Right lobe of liver (tissue), 6 donors: ENCODE measurements at places on chromosomes 11 and 22. TPM values are rescaled to one million over a fixed set of nuclear protein-coding genes. Genes with fewer than 3 reads are reported as not detected.
A peak's percentile ranks its signal among the peaks of the same experiment; 100 is the strongest.

- DNase-seq = no peak
These were observed 7.7 kb downstream of the YWHAH start for GRCh38 chr22:31952094-31952401.

DNA sequence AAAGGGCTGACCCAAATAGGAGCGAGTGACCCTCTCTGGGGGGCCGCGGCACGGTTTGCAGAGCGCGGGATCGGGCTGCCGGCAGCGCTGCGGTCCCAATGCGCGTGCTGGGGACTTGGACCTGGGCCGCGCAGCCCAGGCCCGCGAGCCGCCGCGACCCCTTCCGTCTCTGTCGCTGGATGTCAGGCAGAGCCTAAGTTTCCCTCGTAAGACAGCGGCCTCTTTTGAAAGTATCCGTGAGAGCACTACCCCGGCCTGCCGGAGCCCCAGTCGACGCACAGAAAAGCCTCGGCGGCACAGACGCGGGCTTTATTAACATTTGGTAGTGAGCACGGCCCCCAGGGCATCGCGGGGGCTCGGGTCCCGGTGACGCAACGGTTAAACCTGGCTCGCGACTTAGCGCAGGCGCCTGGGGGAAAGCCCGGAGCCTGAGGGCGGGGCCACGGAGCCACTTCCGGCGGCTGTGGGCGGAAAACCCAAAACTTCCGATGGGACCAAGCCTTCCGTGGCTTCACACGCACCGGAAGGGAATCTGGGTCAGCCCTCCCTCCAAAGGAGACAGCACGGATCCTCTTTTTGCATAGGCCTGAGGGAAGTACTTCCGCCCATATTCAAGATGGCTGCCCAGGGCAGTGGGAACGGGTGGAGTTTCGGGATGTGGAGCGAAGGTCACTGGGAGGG is 14.8 kb downstream of the BAD start:
- DNase-seq = peak; percentile 99

GRCh38 chr22:42190274-42190673 is 59.7 kb upstream of the CYP2D6 start:
- no peak for DNase-seq

- no peak for DNase-seq
These were observed 4.7 kb downstream of the C11orf52 start for GRCh38 chr11:111923351-111923788.

DNA sequence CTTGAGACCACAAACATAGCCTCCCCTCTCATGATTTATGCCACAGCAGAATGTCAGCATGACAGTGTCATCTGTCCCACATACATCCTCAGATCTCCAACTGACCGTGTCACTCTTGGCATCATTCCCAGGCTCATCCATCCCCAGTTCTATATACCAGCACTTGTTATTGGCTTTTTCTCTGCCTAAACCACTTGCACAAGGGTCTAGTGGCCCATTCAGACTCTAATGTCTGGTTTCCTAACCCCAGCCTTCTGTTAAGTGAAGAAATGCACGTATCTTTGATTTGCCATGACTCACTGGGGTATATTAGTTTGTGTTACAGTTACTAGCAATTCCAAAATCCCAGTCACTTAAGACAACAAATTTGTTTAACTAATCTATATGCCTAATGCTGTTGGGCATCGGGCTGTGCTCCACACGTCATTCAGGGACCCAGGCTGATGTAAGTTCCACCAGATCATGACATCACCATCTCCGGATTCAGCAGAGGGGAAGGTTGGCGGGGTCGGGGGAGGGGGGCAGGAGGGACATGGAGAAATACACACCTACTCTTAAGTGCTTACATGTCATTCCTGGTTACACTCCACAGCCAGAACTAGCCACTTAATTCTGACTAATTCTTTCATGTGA is 517.4 kb downstream of the BUD13 start:
- no peak for DNase-seq

- no peak for DNase-seq
These were observed 53.5 kb upstream of the MYEOV start for GRCh38 chr11:69240332-69241074.

GRCh38 chr22:20647586-20648305 is 126.2 kb upstream of the SERPIND1 start:
- no peak for DNase-seq

- no peak for DNase-seq
These were observed 47.0 kb downstream of the YAP1 start for GRCh38 chr11:102157219-102157618.

- DNase-seq = no peak
These were observed 35.0 kb downstream of the SGSM3 start for GRCh38 chr22:40405178-40406062.

DNA sequence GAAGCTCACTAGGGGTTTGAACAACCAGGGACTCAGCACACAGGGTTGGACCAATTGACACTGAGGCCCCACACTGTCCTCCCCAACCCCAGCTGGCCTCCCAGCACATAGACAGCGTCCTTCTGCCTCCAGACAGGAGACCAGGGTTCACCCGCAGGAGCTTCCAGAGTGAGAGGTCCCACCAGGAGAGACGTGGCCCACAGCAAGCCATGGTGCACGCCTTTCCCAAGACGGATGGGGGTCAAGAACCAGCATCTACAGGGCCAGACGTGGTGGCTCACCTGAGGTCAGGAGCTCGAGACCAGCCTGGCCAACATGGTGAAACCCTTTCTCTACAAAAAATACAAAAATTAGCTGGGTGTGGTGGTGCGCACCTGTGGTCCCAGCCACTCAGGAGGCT is 12.1 kb upstream of the SIGIRR start:
- no peak for DNase-seq

DNA sequence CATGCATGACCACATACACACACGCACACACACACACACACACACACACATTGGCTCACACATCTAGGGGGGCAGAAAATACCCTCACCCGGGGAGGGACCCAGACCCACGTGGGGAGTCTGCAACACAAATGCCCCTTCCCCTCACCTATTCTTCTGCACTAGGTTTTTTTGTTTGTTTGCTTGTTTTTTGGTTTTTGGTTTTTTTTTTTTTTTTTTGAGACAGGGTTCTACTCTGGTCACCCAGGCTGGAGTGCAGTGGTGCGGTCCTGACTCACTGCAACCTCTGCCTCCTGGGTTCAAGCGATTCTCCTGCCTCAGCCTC is 28.4 kb downstream of the WEE1 start:
- DNase-seq = no peak

GRCh38 chr11:70540196-70540595 is 141.9 kb downstream of the CTTN start:
- peak; percentile 42 for DNase-seq

DNA sequence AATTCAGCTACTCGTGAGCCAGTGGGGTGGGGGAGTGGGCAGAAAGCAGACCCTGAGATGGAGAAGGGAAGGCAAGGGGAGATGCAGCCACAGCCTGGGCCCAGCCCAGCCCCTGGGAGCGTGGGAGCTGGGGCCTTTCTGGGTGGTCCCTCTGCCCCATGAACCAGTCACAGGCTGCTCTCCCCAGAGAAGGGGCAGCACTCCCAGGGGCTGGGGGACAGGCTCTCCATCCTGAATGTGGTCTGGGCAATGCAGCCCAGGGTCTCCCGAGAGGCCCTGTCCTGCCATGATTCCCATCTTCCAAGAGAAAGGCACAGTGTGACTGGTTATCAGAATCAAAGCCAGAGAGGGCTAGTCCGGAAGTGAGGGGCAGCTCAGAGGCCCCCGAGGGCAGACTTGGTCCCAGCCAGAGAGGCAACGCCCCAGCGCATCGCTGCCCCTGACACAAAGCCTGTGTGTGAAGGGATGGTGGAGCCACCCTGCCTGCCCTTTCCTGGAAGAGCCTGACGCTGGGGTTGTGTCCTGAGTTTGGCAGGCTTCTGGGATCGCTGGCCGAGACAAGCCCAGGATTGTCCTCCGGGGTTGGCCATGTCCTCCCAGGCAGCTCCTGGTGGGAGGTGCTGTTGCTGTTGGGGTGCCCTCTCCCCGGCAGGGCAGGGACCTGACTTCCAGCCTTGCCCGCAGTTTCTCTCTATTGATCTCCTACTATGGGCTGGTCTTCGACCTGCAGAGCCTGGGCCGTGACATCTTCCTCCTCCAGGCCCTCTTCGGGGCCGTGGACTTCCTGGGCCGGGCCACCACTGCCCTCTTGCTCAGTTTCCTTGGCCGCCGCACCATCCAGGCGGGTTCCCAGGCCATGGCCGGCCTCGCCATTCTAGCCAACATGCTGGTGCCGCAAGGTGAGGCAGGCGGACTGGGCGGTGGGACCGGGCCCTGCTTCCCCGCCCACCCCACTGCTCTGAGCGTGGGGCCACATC is 23.8 kb upstream of the SLC22A12 start:
- DNase-seq = no peak

GRCh38 chr11:1791912-1792311 is 28.2 kb upstream of the CTSD start:
- DNase-seq = no peak

- no peak for DNase-seq
These were observed 282.4 kb downstream of the C11orf87 start for GRCh38 chr11:109704432-109704831.

- DNase-seq = peak; percentile 15
These were observed 362.0 kb downstream of the TBC1D22A start for GRCh38 chr22:47124451-47124881.

- DNase-seq = no peak
These were observed 979 bp upstream of the MOGAT2 start for GRCh38 chr11:75716659-75717058.

DNA sequence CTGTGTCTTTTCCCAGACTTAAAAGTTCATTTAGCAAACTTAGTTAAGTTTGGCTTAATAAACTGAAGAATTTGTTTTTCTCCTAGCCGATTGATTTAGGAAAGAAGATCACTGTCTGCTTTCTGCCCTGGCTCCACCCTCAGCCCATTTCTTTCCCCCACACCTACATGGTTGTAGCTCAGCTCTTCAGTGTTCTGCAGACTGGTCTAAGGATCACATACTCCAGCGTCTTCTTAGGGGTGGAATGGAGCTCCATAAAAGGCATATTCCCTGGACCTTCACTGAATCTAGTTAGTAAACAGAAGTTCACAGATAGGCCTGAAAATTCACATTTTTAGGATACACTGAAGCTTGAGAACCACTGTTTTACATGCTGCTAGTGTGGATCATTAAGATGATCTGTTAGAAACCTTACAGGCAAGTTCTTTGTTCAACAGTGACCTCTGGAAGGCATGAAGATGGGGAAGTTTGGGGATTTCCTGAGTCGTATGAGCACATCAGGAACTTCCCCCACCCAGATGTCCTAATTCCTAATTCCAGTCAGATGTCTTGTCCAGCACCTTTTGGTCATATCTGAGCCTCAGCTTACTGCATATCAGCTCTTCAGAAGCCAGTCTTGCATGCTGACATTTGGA is 16.8 kb downstream of the PIWIL4 start:
- no peak for DNase-seq

- DNase-seq = no peak
These were observed 333.3 kb downstream of the TTC28 start for GRCh38 chr22:28346308-28346707.

- no peak for DNase-seq
These were observed 5.2 kb upstream of the ARRB1 start for GRCh38 chr11:75356613-75357012.

DNA sequence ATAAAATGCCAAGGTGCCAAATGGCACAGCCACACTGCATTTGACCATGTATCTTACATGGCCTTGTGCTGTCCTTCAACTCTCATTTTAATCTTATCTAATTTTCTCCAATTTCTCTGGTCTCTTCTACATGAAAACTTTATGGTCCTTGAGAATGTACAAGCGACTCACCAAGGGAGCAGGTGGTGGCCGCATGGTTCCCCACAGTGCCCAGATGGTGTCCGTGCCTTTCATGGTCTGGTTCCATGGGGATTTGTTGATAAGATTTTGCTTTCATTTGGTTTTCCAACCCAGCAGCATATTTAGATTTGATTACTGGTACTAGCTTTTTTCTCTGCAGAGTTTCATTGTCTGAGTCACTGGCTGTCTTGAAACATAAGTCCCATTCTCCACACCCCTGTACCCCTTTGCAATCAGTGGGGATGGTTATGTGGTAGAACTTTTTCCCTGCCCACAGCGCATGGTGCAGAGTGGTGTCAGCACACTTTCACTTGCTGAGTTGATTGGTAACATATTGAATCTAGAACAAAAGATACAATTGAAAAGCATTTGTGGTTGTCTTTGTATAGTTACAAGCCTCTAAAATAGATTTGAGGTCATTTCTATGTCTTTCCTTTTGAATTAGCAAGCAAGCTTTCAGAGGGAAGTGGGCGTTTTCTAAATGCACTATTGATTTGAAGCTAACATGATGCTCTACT is 24.1 kb downstream of the ZNRF3 start:
- DNase-seq = no peak

DNA sequence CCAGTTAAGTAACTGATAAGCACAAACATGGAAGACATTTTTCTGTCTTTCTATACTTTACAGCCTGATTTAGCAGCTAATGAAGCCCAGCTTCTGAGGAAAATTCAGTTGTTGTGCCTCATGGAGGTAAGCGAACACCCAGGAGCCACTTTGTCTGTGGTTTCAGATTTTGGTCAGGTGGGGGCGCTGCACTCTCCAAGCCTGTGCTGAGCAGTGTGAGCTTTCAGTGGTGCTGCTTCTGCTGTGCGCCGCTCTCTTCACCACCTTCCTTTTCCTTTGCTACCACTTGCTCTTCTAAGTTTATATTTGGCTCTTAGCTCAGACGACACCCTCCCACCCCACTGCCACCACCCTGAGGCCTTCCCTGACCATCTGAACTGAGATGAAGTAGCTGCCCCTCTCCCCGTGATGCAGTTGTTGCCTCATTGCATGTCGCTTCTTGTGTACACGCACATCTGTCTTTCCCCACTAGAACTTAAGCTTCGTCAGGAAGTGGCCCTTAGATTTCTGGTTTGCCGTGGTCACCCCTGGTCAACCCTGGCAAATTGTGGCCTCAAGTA is 14.0 kb downstream of the PSMD13 start:
- DNase-seq = no peak

- no peak for DNase-seq
These were observed 153.4 kb downstream of the CCDC34 start for GRCh38 chr11:27209562-27210005.

The ARHGAP42 gene
- 13.9 TPM for total RNA-seq

The OOSP3 gene
- total RNA-seq = not detected

The DNAJB7 gene
- not detected for total RNA-seq

The CCDC117 gene
- 17.7 TPM for total RNA-seq

The OR8G5 gene
- not detected for total RNA-seq

The OR5I1 gene
- total RNA-seq = not detected

The DDTL gene
- not detected for total RNA-seq

The ZDHHC13 gene
- 0.73 TPM for total RNA-seq
